ENCODE measurements at places on chromosomes 5 and 9.
A peak's percentile ranks its signal among the peaks of the same experiment; 100 is the strongest.

DNA sequence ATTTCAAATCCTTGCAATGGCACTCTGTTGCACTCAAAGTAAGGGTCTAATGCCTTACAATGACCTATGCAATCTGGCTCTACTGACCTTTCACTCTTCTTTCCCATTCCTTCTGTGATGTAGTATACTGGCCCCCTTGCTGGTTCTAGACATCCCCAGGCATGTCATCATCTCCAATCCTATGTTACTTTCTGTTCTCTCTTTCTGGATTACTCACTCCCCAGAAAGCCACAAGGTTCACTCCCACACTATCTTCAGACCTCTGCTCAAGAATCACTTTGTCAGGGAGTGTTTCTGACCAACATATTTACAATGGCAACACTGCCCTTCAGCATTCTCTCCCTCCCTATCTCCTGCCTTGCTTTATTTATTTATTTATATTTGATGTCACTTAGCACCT is 802.2 kb upstream of the WWC1 start:
- no peak for DNase-seq

GRCh38 chr5:36646507-36647023 is 40.2 kb downstream of the SLC1A3 start:
- no peak for DNase-seq

GRCh38 chr9:127161081-127161624 is 38.7 kb upstream of the ANGPTL2 start:
- DNase-seq = no peak

DNA sequence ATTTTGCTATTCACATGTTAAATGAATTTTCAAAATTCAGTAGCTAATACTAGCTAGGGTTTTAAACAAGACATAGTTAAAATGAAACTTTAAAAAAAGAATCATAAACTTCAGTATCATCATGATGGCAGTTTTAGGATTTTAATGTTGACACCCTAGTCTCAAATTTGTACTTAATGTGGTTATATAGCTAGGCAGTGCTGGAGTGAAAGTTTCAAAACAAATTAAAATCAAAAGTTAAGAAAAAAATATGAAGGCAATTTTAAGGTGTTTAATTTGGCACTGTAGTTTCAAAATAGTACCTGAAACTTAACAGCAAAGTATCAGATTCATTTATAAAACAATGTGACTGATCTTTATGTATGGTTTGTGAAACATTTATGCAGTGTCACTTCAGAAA is 19.3 kb upstream of the CDKN2B start:
- DNase-seq = no peak

DNA sequence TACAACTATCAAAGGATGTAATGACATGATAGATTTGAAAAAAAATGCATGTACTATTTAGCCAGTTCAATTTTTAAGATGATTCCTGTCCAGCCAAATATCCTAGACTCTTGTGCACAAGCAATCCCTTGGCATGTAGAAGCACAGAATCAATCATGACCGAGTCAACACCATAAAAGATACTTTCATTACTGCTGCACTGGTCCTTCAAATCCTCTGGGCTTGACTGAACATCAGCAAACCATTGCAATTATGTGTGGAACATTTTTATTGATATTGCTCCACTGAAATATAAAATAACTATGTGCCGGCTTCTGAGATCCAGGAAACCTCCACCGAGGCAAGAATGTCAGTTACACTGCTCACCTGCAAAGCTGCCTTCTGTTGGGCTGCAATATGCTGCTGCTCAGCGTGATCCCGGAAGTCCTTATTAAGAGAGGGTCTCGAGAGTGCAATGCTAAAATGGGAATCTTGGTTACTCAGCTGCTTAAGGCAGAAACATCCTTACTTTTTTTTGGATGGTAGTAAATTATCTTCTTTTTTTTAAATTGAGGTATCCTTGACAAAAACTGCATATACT is 28.7 kb downstream of the INIP start:
- DNase-seq = no peak

- no peak for DNase-seq
Observed at GRCh38 chr5:3593771-3594509, 1.7 kb upstream of the IRX1 start.

DNA sequence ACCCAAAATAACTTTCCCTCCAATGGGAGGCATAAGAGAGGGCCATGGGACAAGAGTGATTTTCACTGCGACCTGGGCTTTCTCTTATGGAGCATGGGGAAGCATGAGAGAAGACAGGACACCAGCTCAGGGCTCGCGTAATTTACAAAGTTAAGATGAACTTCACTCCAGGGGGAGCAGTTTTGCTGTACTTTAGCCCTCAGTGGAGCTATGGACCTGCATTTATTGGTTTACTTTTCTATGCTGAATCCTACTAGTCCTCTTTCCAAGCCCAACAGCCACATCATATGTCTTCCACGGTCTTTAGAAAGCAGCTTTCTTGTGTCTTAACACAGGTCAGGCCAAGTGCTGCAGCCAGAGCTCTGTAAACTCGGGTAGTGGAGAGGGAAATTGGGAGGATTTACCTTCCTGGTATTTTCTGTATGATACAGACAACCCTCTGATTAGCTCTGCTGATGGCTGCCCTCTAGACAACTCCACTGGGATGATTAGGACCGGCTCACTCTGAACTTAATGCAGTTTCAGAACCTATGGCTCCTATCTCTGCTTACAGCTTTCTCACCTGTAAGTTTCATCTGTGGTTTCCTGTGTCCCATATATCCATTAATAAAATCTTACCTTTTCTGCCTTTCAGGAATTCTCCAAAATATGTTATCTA is 581.0 kb upstream of the RORB start:
- no peak for DNase-seq

DNA sequence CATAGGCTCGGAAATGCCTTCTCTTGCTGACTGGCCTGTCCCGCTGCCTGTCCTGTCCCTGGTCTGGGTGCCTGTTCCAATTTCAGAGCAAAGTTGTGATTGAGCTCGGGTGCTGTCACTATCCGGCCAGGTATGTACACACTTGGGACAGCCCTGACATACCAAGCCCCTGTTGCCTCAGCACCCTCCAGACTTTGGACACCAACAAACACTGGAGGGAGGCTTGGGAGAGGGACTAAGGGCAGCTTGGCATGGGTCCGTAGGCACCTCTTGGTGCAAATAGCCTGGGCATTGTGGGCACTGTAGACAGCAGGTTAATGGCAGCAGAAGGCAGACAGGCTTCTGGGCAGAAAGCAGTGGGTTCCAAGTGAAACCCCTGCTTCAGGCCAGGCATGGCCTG is 86.3 kb upstream of the SEMA6A start:
- DNase-seq = no peak

- DNase-seq = no peak
Observed at GRCh38 chr5:171957591-171958251, 48.7 kb downstream of the FBXW11 start.

DNA sequence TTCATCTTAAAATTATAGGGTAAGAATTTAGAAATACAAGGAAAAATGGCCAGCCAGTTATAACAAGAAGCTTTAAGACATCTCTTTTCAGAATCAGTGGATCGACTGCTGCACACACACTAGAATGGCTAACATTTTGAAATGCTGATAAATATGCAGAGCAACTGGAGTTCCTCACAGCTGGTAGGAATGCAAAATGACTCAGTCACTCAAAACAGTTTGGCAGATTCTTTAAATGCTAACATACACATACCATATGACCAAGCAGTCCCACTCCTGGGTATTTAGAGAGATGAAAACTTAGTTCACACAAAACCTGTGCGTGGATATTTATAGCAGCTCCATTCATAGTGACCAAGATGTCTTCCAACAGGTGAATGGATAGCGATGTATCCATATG is 23.2 kb upstream of the PSAT1 start:
- no peak for DNase-seq

DNA sequence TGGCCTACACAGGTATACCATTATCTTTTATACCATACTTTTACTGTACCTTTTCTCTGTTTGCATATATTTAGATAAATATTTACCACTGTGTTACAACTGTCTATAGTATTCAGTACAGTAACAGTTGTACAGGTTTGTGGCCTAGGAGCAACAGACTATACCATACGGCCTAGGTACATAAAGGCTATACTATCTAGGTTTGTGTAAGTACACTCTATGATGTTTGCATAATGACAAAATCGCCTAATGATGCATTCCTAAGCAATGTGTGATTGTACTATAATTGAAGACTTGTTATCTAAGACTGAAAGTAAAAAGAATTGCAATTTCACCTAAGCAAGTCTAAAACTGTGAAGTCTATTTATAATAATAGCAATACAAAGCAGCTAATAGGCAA is 3.9 kb downstream of the C9orf72 start:
- no peak for DNase-seq

GRCh38 chr5:14397717-14398116 is 183.9 kb upstream of the OTULINL start:
- peak; percentile 60 for DNase-seq

All from fibroblast of the conjunctiva (primary cell).